ENCODE measurements at places on chromosomes 1 and 21. TPM values are rescaled to one million over a fixed set of nuclear protein-coding genes. Genes with fewer than 3 reads are reported as not detected.

DNAH14 gene
- 15.9 TPM for polyA plus RNA-seq

DNA sequence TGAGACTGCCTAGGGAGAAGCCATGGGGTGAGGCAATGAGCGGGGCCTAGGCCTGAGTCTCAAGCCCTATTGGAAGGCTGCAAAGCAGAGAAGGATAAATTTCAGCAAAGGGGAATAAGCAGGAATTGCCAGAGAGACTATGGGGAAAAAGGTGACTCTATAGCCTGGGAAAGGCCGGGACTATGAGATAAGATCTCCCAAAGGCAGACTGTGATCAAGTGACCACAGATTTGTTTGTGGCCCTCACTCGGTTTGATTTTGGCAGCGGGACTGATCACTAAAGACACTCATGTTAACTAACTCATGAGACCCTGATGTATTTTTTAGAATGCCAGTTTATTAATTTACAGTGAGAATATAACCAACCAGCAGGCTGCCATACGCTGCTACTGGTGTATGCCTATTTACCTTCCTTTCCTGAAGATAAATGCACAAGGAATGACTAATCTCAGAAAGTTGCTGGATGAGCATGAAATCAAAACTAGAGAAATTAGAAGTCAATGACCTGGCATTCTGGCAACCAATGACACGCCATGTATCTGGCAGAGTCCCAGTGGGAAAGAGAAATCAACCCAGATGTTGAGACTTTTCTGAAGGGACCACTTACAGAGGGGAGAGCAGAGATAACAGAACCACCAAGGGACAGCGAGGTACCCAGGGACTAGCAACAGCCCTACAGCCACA is 4.3 kb downstream of the HSF2BP start:
- DNase-seq: no peak

- DNase-seq: no peak
These were observed 69.6 kb downstream of the DUSP10 start for GRCh38 chr1:221672239-221672645.

PLA2G2F gene
- not detected for polyA plus RNA-seq

DNA sequence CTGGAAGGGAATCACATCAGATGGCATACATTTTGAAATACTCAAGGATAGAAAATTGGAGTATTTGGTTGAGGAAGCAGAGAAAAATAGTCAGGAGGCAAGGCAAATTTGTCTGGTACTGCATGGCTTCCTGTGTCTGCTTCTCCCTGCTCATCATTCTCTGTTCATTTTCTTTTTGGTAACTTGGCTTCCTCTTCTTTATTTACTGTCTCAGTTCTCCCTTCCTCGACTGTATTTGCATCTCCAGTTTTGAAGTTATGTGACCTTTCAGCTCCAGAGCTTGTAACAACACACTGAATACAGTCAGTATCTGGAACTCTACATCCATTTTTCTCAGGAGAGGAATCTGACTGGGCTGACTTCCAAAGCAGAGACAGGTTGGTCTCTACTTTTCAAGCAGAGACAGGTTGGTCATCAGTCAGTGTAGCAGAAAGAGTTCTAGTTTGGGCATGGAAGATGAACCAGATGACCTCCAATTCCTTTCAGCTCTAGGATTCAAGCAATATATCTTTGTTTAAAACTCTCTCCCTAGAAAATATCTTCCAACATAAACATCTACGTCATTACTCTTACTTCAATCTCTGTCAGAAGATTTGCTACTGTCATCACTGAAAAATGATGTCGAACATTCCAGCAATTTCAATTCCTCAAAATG is 571.2 kb downstream of the ADGRL2 start:
- no peak for DNase-seq

- DNase-seq: no peak
These were observed 243.2 kb upstream of the RAB4A start for GRCh38 chr1:229027622-229028182.

ITGB2 gene
- polyA plus RNA-seq: 0.54 TPM

- DNase-seq: no peak
These were observed 687 bp downstream of the TGFBR3 start for GRCh38 chr1:91885213-91885715.

DNA sequence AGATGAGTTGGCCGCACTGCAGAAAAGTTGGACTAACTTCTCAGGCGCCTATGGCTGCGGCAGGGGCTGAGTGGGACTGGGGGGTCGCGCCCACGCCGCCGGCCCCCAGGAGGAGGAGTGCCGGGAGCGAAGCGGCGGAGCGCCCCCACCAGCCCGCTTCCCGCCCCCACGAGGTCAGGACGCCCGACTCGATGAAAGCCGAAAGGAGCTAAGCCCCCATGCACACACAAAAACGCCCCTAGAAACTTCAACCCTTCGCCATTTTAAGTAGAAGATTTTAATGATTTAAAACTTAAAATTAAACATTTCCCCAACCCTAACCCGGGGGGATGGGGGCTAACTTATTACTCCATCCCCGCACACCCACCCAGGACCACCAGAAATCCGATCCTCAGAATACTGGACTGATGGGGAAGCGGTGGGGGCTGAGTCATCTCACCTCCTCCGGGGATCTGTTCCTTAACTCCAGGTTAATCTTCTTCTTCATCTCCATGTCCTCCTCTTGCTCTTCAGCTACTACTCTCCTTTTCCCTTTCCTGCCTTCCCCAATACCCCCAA is 539 bp downstream of the ANP32E start:
- DNase-seq: peak; percentile 47

DNA sequence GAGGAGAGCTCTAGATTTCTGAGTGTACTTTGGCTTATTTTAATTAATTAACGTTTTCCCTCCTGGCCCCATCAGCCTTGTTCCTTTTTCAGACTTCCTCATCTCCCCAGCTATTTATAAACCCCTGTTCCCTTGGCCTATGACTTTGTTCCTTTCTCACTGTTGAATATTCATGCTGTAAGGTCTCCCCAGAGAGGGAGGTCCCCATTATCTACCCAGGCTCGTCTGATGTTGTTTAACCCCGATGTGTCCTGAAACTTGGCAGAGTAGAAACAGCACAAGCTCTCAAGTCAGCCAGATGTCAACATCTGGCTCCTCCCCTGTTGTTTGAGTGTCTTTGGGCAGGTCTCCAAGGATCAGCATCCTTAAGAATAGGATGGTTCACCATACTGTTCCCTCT is 153.6 kb downstream of the HIVEP3 start:
- DNase-seq: no peak

F13B gene
- polyA plus RNA-seq: 0.33 TPM

DNA sequence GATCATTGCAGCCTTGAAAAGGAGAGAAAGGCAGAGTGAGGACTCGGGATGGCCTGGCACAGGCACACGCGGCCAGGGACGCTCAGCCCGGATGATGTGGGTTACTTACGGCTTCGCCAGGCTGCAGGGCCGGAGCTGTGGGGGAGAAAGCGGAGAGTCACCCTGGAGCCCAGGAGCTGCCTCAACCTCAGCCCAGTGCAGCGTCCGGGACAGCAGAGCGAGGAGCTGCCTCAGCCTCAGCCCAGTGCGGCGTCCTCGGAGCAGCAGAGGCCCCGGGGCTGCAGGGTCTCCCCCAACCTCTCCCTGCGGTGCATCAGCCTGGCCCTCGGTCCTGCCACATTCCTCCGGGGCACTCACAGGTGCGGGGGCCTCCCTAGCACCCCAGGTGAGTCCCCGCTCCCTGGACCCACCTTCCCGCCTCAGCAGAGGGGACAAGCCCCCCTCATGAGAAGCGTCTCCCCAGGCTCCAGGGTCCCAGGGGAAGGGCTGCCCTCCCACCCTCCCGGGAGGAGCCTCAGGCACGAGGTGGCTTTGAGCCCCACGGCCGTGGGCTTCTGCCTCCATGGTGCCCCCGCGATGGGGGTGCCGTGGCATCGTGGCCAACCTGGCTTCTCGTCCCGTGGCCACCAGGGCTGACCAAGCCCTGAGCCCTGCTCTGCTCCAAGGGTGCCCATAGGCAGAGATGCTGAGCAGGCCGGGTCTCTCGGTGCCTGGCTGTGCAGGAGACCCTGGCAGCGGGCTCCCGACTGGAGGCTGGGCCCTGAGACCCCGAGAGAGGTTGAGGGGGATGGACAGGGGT is 10.5 kb upstream of the RNF223 start:
- no peak for DNase-seq

ZNF593OS gene
- not detected for polyA plus RNA-seq

CA14 gene
- not detected for polyA plus RNA-seq

ANGPTL7 gene
- not detected for polyA plus RNA-seq

DNA sequence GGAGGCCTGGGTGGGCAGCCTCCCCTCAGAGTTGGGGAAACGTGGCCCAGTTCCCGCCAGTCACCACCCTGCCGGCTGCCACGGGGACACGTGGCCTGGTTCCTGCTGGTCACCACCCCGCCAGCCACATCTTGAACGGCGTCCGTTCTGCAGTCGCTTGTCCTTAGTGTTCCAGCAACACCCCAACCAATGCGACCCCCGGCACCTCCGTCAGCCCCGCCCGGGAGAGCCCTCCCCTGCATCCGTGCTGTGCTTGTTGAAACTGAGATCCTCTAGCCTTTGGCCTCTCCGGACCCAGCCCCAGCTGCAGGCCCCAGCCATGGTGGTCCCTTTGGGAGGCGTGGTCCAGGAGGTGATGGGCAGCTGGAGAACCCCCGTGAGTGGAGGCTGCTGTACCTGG is 18.7 kb downstream of the PRKCZ start:
- no peak for DNase-seq

Data from A549 (cell line).